H7 (cell line): ENCODE measurements at places on chromosomes 5 and 9. TPM values are rescaled to one million over a fixed set of nuclear protein-coding genes. Genes with fewer than 3 reads are reported as not detected.

DNA sequence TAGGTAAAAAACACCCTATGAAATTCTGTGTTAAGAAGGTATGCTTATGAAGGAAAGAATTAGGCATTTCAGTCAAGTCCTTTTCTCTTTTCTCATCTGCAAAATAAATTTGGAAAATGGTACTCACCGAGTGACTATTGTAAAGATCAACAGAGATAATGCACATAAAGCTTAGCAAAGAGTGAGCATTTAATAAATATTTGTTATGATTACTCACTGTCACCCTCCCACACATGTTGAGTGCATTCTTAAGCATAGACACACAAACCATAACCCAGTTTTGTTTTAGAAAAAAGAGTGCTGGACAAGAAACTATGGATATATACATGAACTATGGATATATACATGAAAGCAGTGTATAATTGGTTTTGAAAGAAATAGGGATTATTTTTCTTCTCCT is 54.7 kb upstream of the PRLR start:
- DNase-seq: no peak

Gene CNTNAP3B
- 1.0 and 2.0 TPM in 2 replicates for total RNA-seq

Gene ADAM19
- 37.7 and 53.1 TPM in 2 replicates for total RNA-seq

GRCh38 chr9:136292591-136293448 is 11.1 kb downstream of the CCDC187 start:
- DNase-seq: no peak

DNA sequence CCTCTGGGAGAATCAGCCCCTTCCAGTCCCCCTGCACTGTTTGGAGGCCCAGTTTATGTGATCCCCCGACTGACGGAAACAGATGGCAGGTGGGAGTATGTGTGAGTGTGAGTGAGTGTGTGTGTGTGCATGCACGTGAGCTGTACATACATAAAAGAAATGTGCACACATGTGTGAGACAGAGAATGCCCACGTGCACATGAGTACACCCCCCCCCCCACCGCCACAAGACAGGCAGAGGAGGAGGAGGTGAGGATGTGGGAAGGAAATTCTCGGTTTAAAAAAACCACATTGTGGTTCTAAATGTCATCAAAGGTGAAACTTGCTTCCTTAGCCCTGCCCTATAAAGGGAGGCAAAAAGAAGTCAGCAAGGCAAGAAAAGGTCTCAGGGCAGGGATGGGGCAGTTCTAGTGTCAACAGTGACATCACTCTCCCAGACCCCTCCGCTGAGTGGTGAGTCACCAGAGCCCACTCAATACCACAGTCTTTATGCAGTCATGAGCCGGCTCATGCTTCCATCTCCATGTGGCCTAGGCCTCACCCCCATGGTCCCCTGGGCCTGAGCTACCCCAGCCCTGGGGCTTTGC is 79.2 kb upstream of the HSPA9 start:
- no peak for DNase-seq

DNA sequence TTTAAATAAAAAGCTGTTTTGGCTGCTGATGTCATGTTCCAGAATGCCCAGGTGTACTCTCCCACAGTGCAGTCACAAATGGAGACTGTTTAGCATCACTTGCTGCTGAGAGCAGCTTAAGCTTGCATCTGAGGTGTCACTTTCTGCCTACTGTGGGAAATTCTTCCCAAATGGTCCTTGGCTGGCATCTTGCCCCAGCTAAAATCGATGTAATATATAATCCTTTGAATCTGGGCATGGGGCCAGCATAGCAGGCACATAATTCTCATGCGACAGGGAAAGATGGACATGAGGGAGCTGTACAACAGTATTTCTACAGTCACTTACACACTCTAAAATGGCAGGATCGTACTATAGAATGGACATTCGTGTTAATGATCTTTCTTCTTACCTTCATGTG is 144.3 kb downstream of the MACIR start:
- no peak for DNase-seq

- no peak for DNase-seq
These were observed 70.1 kb upstream of the SMIM23 start for GRCh38 chr5:171715551-171715950.

DNA sequence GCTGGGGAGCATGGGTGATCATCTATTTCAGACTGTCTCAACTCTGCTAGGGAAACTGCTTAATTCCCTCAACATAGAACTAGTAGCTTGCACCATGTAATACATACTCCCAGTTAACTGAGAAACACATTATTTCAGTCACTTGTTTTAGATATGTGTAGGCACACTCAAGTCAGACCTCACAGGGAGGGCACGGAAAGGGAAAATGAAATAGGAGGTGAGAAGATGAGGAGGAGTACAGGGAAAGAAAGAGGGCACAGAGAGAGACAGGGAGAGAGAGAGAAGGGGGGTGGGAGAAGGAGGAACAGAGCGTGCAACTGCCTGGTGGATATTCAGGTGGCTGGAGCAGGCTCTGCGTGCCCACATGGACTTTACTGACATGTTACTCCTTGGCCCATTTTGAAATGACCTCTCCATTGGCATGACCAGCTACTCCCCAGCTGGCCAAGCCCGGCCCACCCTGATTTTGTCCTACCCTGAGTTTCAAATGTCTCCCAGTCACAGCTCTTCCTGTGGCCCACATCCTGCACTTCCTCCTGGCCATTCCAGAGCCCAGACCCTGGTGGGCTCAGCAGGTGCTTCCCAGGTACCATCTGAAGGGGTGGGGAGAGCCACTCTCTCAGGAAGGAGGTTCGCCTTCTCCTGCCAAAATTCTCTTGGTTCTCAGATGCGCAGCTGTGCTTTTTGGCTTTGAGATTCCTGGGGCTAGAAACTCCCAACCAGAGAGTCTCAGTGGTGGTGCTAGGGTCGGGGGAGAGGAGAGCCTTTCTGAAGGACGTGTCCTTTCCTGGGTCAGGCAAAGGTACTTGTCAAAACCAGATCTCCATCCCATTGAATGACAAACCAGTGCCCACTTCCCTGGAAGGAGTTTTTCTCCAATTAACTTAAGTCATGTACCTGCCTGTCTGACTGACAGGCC is 229.4 kb downstream of the FSTL4 start:
- no peak for DNase-seq

DNA sequence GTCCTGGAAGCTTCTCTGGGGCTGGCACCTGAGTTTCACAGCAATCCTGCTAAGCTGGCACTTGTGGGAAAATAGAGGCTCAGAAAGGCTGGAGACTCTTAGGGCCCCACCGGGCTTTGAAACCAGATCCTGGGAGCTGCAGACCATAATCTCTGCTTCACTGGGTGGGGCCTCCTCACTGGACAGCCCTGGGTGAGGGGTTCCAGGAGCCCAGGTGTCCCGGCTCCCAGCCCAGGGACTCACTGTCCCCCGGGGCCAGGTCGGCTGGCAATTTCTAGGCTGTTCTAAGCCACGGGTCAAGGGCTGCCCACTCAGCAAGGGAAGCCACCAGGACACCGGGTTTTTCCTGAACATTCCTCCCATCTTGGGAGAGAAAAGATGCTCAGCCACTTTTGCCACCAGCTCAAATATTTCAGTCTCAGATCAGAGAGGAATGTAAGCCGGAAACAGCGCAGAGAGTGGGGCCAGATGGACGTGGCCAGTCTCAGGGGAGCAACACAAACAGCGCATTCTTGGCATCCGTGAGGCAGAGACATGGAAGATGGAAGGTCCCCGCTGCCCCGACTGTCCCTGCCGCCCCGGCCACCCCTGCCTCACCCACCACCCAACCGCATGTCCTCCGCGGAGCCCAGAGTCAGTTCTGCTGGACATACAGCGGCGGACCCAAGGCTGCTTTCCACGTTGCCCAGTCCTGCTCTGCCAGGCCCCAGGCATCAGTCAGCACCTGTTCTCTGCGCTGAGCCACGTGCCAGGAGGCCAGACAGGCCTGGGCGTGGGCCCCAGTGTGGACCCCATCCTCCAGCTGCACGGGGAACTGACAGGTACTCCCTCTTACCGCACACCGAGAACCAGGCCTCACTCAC is 72.6 kb downstream of the VAV2 start:
- no peak for DNase-seq

GRCh38 chr5:172877466-172878260 is 43.6 kb downstream of the ERGIC1 start:
- DNase-seq: no peak

DNA sequence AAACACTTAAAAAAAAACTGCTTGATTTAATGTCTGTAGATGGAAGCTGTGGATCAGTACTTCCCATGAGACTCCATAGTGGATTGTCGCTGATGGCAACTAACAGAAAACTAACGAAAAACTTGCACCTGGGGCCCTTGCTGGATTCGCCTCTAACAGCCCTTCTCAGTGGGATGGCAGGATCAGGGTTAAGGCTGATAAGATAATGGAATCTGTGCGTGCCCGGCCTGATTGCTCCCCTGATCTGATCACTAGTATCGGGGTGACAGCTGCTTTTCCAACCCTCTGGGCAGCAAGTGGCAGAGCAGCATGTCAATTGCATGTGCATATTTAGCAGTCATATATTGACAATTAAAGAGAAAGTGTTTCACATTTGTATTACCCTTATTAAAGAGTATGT is 185.8 kb upstream of the ELAVL2 start:
- no peak for DNase-seq

Gene WDR31
- 0.11 and 0.38 TPM in 2 replicates for total RNA-seq

Gene GFI1B
- 0.52 TPM in 1 of 2 replicates, not detected in the other for total RNA-seq

GRCh38 chr5:17178373-17178675 is 39.1 kb upstream of the BASP1 start:
- DNase-seq: no peak

DNA sequence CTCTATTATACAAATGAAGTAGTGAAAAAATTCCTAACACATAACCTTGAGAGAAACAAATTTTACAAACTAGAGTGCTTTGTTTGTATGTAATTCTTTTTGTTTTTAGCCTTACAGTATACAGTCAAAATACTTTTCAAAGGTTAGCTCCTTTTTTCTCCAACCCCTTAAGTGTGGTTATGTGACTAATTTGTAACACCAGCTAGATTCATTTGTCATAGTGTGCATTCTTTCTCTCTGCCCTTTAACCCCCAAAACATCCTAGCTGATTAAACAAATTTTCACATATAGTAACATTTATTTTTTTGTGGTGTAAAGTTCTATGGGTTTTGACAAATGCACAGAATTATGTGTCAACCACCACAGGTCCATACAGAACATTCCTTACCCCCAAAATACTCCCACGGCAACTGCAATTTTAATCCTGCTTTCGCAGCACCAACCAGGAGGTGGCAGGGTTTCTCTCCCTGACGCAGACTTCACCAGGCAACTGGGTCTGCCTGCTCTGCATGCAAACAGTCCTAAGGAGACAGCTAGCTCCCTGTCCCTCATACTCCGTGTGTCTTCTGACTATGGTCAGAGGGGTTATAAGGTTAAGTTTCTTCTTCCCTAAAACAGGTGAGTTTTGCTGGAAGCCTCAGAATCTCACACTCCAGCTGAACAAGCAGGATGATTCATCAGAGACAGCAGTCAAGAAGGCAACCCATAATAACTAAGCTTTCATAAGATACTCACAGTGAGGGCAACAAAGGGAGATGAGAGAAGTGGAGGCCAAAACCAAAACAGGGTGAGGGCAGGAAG is 44.5 kb upstream of the NR5A1 start:
- peak; percentile 60 for DNase-seq

GRCh38 chr9:68711281-68711680 is 6.2 kb downstream of the PIP5K1B start:
- no peak for DNase-seq

Gene ALDOB
- not detected in 2 replicates for total RNA-seq

Gene DMAC1
- total RNA-seq: 26.0 and 29.8 TPM in 2 replicates

DNA sequence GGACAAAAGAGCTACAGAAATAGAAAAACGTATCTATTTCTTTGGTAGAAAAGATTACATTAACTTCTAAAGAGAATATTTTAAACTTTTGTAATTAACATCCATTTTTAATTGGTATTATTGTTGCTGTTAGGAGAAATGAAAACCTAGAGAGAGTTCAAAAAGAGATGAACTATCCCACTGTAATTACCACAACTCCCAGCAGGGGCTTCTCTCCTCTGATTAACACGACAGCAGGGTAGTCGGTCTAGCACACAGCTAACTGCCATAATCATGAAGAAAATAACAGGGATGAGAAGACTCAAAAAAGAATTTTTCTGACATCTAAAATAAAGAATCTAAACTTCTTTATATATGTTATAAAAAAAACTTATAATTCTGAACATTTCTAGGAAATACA is 86.2 kb upstream of the CDH9 start:
- peak; percentile 47 for DNase-seq

GRCh38 chr5:116216246-116216645 is 131.4 kb downstream of the COMMD10 start:
- DNase-seq: no peak

- no peak for DNase-seq
These were observed 3.9 kb upstream of the S100Z start for GRCh38 chr5:76845890-76846289.

GRCh38 chr5:132754111-132754510 is 6.9 kb downstream of the CCNI2 start:
- DNase-seq: no peak

Gene FBN2
- total RNA-seq: 22.6 and 29.2 TPM in 2 replicates

GRCh38 chr9:117276444-117276843 is 138.4 kb downstream of the ASTN2 start:
- no peak for DNase-seq

- no peak for DNase-seq
These were observed 58.4 kb downstream of the DAPK1 start for GRCh38 chr9:87556039-87556438.

- DNase-seq: no peak
These were observed 53.9 kb downstream of the C9orf57 start for GRCh38 chr9:72006501-72006900.

- DNase-seq: no peak
These were observed 6.5 kb upstream of the RPS6 start for GRCh38 chr9:19386502-19387044.

GRCh38 chr9:27383524-27383923 is 86.6 kb upstream of the EQTN start:
- DNase-seq: no peak

DNA sequence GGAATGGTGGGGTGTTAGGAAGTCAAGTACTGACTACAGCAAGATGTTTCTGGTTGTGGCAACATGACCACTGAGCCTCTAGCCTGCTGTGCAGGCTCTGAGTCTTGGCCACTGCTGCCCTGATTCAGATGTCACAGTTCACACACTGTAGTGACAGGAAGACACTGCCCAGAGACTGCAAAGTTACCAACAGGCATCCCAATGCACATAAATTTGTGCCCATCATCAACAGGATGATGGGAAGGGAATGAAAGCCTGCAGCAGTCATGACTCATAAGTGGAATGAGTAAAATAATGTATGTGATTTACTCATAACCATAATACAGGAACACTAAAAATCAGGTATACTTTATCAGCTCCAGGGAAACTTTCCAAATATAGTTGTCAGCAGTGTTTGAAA is 251.6 kb upstream of the HAPLN1 start:
- no peak for DNase-seq

GRCh38 chr5:16143361-16144049 is 36.1 kb downstream of the MARCHF11 start:
- no peak for DNase-seq

- DNase-seq: peak; percentile 79
These were observed 216.8 kb upstream of the OTULINL start for GRCh38 chr5:14364576-14365472.

- no peak for DNase-seq
These were observed 14.7 kb downstream of the CENPK start for GRCh38 chr5:65548281-65548680.

Gene CBY3
- 0.44 TPM in 1 of 2 replicates, not detected in the other for total RNA-seq
